Stimulated activated CD4-positive, alpha-beta T cell treated with anti-CD3 and anti-CD28 coated beads, Interleukin-1b, Interleukin-23, amount 100 ng/mL, for 1 hour (primary cell): ENCODE measurements at places on chromosomes 12 and 14.

DNA sequence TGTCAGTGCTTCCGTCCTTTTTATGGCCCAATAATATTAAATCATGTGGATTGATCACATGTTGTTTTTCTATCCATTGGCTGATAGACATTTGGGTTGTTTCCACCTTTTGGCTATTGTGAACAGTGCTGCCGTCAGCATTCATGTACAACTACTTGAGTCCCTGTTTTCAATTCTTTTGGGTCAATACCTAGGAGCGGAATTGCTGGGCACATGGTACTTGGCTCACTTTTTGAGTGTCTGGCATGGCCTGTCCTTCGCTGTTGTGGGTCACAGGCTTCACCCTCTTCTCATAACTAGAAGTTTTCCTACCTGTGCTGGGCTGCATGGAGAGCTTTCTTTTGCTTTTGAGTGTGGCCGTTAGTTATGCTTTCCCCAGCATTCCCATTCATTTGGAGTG, 72.7 kb downstream of the DNAH10 start:
- no peak for DNase-seq

GRCh38 chr12:128810182-128811127, 13.3 kb downstream of the SLC15A4 start:
- DNase-seq = no peak

DNA sequence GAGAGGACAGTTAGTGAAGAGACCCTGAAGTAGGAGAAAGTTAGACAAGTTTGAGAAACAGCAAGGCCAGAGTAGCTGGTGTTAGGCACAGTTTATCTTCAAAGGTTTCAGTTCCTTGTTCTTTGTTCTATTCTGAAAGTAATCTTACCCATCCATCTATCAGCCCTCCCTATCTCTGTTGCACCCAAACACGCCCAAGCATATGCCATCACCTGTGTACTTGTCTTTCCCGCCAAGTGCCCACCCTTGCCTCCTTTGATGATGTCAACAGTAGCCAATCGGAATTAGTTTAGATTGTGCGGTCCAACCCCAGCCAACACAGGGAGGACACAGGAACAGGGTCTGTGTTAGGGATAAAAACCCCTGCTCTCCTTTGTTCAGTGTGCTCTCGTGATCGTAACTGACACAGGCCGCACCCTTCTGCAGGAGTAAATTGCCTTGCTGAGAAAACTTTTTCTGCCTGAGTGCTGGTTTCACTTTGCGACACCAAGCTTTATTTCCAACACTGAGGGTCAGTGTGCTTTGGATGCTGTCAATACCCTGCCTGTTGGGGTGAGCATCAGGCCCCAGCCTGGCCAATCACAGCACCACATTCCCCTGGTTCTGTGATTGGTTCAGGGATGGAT, 4.7 kb upstream of the TMEM229B start:
- DNase-seq = no peak

- no peak for DNase-seq
Measured at GRCh38 chr14:74504874-74505720, 11.5 kb downstream of the ISCA2 start.

DNA sequence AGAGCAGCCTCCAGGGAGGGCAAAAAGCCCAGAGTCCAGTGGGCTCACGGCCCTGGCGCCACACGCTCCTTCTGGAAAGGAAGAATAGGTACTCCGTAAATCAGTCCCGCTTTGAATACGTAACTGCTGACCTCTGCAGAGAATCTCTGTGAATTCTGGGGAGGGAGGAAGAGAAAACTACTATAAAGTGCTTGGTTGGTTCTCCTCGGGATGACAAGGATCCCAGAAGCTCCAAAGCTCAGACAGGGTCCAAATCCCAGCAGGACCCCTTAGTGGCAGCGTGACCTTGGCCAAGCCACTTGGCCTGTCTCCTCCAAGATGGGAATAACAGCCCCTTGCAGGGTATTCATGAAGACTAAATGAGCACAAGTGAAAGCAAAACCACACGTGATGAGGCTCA, 31.7 kb downstream of the ANO2 start:
- DNase-seq = no peak

GRCh38 chr14:83071888-83072501, 1538.3 kb upstream of the SEL1L start:
- no peak for DNase-seq

DNA sequence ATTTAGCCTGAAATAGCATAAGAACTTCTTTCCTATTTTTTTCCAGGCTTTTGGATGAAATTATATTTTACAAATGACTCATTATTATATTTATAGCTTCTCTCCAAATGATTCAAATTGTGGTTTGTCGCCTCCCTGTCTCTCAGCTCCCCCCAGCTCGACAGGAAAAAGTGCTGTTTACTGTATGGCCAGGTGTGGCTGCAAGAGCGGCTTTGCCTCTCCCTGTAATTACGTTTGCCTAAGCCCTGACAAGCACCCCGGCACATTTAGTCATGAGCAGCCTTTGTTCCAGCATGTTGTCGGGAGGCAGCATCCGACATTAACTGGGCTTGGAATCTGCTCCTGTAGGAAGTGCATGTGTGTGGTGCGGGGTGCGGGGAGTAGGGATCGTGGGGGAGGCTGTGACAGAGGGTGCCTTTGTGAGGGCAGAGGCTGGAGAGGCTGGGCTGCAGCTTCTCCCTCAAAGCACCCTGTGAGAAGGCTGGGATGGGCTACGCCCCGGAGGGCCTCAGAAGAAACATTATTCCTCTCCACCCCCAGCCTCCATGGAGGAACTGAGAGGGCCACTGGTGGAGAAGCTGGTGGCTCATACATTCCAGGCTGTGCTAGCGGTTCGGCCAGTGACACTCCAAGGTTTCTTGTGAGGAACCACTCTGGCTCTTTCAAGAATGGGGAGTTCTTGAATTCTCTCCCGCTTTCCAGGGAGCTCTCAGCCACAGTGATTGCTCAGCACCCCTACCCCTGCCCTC, 42.1 kb upstream of the CTDSP2 start:
- DNase-seq = no peak

GRCh38 chr14:56026506-56026905, 91.7 kb upstream of the PELI2 start:
- no peak for DNase-seq

DNA sequence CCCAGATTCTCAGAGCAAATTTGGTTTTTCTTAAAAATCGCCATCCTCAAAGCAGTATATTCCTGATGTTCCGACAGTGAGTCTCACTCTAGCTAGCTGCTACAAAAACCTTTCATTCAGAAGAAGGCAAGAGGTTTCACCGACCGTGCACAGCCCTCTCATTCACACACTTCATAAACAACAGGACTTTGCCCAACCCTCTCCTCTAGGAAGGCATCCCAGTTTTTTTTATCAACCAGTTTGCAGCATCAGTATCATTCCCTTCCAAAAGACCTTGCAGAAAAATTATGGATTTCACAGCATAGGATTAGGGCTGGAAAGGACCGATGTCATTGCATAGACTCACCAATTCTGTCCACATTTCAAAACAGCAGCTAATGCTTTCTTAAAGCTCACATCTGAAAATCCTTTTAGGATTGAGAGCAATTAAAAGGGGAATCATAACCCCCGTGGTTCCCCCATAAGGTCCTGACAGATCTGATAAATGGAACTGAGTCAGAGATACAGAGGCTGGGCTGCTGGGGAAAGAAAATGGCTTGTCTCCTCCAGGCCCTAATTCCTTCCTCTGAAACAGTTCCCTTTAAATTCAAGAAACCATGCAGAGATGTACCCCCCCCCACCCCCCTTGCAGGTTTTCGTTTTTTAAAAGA, 597 bp downstream of the SVOP start:
- no peak for DNase-seq

GRCh38 chr14:23366426-23366921, 1.5 kb upstream of the EFS start:
- DNase-seq = no peak
